Activated CD4-positive, alpha-beta T cell treated with anti-CD3 and anti-CD28 coated beads, Interleukin-2, amount 50 U/mL, for 24 hours (primary cell): ENCODE measurements at places on chromosomes 7 and 10.

GRCh38 chr10:133186416-133187090, 26.5 kb downstream of the KNDC1 start:
- no peak for DNase-seq

- DNase-seq = no peak
These were observed 6.8 kb downstream of the LMBR1 start for GRCh38 chr7:156886020-156886795.

DNA sequence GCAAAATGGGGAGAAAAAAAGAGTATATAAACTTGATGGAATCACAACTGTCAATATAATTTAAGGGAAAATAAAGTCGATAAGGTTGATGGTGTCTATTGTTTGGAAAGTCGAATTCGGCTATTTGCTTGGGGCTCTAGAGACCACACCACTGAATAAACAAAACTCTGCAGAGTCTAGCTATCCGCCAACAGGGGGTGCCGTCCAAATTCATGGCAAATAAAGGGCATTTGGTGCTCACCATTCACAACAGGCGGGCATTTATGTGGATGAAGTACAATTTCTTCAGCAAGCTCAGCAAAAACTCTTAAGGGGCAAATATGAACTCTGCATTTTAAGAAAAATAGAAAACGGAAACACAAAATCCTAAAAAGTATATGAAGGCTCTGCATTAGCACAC, 23.3 kb downstream of the CD36 start:
- no peak for DNase-seq

DNA sequence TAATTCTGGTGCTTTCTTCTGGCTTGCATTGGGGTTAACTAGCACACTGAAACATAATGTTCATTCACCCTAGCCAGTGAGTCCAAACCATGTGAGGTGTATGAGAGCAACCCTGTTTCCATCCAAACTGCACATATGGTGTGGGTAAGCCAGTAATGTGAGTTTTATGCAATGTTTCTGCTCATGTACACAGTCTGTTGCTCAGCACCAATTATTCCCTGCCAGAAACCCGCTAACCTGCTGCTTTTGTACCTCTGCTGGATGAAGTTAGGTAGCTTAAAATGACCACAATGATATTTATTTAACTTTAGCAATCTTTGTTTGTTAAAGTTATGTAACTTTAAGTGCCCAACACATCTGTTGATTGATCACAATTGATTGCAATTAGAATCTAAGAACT, 93.7 kb upstream of the RPA3 start:
- no peak for DNase-seq

DNA sequence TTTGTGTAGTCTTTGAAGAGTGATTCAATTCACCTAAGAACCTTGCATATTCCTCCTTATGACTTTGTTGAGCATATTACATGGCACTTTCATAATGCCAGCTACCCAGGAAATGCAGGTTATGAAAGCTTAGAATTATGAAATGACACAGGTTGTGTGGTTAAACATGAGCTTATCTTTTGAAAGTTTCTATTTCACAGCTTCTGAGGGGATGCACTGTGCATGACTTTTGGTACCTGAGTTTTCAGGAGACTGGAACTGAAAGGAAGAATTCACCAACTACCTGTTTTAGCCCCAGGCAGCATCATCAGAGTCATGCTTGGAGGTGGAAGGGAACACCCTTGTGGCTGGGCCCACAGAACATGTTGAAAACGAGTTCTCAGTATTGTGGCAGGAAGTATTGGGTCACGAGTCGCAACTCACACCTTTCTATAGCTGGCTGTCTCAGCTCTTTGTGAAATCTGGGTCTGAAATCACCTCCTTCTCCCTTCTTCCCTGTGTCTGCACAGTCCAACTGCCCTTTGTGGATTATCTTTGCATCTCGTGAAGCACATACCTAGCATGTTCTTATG, 228.2 kb downstream of the PTEN start:
- DNase-seq = peak; percentile 77

DNA sequence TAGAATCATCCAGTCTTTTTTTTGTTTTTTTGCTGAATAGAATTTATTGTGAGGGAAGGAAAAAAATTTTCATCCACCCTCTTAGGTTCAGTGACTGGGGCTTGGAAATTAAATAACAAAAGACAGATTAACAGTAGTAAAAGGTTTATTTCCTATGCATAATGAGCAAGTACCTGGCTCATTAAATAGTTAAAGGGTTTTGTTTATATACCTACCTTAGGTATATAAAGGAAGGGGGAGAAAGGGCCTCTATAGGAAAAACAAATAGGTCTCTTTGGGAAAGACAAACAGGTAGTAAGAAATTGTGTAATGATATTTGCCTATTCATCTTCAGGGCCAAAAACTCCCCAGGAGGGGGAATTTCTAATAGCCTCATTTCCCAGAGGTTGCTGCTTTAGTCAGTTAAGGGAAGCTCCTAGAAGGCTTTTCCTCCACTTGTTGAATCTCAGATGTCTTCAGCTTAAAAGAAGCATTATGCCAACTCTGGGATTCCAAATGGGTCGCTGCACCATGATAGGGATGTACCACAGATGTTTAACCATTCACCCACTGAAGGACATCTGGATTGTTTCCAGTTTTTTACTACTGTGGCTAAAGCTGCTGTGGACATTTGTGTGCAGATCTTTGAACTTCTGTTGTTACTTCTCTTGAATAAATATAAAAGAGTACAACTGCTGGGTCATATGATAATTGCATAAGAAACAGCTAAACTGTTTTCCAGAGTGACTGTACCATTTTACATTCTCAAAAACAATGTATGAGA, 11.3 kb downstream of the ACADSB start:
- DNase-seq = no peak

GRCh38 chr7:34138483-34138882, 233.1 kb downstream of the BMPER start:
- DNase-seq = no peak

GRCh38 chr10:49645417-49645816, 31.6 kb downstream of the CHAT start:
- no peak for DNase-seq

DNA sequence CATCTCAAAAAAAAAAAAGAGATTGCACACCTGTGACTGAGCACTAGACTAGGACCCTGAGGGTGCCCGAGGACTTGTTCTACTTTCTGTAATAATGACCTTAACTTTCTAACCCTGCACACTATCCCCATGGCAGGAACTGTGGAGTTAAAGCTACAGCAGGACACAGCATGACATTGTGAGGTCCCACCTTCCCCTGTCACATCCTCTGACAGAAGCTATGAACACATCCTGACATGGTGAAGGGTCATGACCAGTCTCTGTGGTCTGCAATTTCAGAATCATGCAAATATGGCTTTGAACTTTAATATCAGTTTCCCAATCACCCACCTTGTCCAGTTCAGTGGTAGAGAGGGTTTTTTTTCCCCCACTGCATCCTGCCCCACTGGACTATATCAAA, 18.5 kb upstream of the SAR1A start:
- DNase-seq = no peak

- DNase-seq = no peak
These were observed 22.8 kb downstream of the WDFY4 start for GRCh38 chr10:48707472-48707871.

DNA sequence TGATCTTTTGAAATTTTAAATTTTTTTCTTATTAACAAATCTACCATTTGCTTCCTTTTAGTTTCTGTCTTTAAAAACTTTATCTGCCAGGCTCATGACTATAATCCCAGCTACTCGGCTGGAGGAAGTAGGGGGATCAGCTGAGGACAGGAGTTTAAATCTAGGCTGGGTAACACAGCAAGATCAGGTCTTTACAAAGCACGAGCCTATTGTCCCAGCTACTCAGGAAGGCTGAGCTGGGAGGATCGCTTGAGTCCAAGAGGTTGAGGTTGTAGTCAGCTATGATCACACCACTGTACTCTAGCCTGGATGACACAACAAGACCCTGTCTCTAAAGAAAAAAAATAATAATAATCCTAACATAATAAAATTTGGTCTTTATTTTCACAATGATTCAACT, 17.5 kb downstream of the DPY19L1 start:
- DNase-seq = no peak

DNA sequence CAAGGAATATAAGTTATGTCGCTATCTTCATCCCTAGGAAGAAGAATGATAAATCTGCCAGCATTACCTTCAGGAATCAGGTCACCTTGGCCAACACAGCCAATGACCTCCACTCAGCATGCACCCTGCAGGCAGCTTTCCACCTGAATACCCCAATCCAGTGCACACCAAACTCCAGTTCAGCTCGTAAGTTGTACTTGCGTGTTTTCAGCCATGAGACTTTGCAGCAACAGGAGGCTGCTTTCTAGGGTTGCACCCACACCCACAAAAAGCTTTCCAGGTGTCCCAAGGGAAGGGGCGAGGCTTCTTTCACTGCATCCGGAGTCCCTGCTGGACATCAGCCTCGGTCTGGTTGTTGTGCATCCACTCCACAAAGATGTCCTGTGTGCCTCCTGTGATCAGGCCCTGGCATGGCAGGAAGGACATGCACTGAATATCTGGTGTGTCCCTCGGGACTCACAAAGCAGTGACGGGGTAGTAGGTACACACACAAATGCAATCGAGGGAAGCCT, 282.9 kb downstream of the GRID1 start:
- DNase-seq = no peak

- no peak for DNase-seq
These were observed 1.0 kb downstream of the PRR15 start for GRCh38 chr7:29564496-29565223.

DNA sequence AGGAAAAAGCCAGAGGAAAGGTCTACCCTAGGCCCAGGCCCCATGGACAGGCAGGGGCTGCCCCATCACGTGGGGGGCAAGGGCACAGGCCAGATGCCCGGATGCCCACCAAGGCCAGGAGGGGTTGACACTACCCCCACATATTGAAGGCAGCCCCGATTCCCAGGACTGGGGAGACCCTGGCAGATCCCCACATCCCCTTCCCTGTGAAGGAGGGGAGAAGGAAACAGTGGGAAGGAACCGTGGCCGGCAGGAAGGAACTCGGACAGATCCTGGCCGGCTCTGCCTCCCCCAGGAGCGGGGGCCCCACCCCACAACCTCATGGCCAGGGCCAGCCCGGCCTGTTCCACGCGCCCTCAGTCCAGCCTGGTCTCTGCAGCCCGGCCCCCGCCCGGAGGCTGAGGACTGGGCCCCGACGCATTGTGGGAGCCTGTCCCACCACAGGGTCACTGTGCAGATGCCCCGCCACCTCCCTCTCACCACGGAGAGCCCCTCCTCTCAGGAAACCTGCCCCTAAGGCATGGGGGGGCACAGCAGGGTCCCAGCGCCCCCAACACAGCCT, 41.3 kb downstream of the PAPOLB start:
- DNase-seq = no peak

GRCh38 chr7:139669106-139670061, 108.4 kb downstream of the HIPK2 start:
- DNase-seq = no peak

DNA sequence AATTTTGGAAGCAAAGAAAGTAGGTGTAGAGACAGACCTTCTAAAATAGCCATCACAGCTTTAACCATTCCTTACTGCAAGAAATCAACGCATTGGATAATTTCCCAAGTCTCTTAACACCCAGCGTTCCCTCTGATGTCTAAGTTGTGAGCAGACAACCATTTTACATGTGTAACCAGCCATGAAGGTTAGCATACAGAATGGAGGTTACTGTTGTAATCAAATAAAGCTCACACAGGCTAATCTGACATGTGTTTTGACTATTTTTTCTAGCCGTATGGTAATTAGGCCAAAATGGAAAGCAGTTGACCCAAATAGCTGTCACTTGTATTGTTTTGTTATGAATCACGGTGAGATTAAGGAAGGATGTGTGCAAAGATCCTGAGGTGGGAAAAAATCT, 336.4 kb downstream of the RNLS start:
- DNase-seq = no peak
